ENCODE measurements at places on chromosomes 7 and 10.

- no peak for DNase-seq
Measured at GRCh38 chr7:38244516-38244915, 28.9 kb downstream of the TARP start.

DNA sequence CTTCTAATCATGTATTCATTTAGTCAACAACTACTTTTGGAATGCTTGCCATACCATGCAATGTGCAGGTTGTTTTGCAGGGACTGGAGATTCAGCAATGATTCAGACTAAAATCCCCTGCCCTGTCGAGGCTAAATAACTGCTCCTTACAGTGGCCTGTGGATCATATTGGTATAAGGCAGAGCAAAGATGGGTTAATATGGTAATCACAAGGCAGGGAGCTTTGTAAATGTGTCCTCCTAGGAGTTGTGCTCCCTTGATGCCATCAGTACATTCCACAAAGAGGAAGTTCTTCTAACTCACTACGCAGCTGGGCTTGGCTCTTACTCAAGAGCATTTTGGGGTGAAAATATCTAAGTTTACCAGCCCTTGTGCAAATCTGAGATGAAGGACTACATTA is 614 bp upstream of the IFIT2 start:
- peak; percentile 56 for DNase-seq

GRCh38 chr7:44215531-44215930 is 14.8 kb downstream of the YKT6 start:
- no peak for DNase-seq

GRCh38 chr7:74452748-74453321 is 871 bp upstream of the GTF2IRD1 start:
- DNase-seq = peak; percentile 53

DNA sequence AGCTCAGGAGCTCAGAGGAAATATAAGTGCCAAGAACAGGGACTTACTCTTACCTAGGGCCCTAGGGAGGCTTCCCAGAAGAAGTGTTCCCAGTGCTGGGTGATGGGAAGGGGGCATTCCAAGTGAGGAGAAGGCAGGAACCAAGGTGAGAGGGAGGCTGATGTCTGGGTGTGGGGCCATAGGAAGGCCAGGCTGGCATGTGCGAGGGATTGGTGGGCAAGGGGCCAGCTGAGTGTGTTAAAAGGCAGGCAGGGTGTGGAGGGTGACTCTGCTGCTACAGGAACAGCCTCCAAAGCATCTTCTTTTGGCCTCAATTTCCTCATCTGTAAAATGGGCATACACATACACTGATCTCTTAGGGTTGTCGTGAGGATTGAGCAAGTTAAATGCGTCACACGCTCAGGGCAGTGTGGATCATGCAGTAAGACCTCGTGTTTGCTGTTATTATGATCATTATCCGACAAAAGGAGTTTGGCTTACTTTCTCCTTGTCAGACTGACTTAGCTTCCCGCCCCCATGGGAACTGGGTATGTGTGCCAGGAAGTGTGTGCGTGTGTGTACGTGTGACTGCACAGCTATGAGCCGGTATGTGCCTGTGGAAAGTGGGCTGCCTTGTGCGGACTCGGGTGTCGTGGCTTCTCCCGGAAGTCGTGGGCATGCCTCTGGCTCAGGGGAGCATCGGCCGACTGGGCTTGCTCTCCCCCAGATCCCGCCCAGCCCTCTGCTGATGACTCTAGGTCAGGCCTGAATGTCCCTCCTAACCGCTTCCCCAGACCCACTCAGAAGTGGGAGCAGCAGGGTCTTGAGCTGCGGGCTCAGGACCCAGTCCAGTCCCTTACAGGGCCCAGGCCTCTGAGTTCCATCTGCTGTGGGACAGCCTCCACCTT is 59.6 kb downstream of the NEURL1 start:
- DNase-seq = no peak

DNA sequence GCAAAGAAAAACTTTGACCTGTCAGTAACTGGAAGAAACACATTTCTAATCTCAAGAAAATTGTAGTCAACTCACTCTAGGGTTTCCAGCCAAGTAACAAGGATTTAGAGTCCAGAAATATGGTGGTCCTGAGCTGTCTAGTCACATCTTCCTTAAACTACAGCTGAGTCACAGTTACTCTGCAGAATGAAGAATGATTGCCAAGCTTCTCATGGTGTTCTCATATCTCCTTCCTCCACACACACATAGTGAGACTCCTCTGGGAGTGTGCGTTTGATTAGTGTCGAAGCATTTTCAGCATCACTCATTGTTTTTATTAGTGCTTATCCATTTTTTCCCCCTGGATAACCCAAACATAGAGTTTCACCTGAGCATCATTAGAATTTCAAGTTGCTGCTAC is 93.1 kb upstream of the CXCL12 start:
- DNase-seq = peak; percentile 52

DNA sequence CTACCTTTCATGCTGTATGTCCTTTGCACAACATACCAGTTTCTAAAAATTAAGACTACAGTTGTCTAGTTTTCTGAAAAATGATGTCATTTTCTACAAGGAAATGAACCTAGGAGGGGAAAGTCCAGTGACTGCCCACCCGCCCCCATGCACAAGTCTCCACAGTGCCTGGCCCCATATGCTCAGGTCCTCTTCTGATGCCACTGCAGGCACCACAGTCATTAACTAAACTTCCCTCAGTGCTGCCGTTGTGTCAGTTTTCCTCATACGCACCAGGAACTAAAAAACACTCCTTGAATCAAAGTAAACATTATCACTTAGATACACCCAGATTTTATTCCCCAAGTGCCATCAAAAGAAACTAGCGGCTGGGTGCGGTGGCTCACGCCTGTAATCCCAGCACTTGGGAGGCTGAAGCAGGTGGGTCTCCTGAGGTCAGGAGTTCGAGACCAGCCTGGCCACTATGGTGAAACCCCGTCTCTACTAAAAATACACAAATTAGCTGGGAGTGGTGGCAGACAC is 6.9 kb upstream of the TNS3 start:
- DNase-seq = no peak

DNA sequence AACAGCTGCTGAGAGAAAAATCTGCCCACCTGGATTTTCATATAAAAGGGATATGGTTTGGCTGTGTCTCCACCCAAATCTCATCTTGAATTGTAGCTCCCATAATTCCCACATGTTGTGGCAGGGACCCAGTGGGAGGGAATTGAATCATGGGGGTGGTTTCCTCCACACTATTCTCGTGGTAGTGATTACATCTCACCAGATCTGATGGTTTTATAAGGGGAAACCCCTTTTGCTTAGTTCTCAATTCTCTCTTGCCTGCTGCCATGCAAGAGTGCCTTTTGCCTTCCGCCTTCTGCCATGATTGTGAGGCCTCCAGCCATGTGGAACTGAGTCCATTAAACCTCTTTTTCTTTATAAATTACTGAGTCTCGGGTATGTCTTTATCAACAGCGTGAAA is 20.8 kb upstream of the MKI67 start:
- no peak for DNase-seq

DNA sequence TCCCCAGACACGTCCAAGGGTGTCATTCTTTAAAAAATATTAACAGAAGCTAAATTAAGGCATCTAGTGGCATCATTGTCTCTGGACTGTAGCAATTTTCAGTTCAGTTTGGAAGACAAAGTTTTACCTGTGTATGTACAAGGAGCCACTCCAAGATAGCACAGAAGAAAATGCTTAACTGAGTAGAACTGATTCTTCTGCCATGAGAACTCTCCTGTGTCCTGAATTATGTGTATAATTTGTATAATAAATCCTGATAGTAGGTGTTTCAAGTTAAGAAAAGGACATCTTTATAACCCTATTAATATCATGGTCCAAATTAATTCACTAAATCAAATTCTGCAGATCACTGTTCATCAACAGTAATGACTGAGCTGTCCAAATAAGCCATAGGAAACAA is 1104.0 kb downstream of the XPNPEP1 start:
- DNase-seq = no peak

DNA sequence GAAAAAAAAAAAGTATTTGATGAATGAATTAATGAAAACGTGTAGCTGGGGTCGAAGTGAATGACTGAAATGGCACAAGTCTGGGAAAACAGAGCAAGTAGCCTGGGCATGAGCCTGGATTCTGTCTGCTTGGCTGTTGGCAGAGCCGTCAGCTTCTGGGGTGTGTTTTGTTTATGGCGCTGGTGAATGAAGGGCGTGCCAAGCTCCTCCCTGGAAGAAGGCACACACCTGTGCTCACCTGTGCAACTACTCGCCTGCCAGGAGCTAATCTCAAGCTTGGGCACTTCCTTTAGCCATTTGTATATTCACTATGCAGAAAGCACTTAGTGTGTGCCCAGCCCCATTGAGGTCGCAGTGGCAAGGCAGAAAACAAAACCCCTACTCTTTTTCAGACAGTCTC is 74.1 kb downstream of the GTF2IRD1 start:
- DNase-seq = no peak

GRCh38 chr10:88080213-88080612 is 216.8 kb downstream of the PTEN start:
- peak; percentile 63 for DNase-seq

DNA sequence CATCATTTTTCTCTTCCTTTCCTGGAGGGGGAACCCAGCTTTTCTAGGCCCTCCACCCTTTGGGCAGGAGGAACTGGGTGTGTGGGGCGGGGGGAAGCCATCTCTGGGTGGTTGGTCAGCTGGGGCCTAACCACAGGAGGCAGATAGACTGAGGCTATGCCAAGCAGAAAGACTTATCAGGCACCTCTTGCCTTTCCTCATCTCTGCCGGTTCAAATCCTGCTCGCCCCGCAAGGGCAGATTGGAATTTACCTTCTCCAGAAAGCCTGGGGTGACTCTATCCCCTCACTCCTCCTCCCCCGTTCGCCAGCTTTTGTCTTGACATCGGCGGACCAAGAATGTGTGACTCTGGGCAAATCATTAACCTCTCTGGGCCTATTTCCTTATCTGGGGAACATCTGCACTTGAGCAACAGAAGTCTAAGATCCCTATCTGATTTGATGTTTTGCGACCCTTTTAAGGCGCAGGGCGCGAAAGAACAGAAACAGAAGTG is 584 bp upstream of the GARS1 start:
- peak; percentile 45 for DNase-seq

DNA sequence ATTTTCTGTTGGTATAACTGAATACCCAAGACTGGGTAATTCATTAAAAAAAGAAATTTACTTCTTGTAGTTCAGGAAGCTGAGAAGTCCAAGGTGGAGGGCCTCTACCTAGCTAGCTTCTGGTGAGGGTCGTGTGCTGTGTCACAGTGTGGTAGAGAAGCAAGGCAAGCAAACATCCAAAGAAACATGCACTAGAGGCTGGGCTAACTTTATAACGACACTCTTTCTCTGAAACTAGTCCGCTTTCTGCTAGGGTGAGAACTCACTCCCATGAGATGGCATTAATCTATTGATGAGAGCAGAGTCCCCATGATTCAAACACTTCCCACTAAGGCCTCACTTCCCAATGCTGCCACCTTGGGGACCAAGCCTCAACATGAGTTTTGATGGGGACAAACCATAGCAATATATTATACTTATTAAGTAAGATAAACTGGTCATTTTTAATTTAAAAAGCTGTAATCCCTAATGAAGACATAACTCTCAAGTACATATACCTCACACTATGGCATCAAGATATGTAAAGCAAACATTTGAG is 50.8 kb downstream of the PHYHIPL start:
- no peak for DNase-seq

GRCh38 chr10:50554995-50555568 is 68.7 kb downstream of the SGMS1 start:
- DNase-seq = peak; percentile 60

GRCh38 chr7:149027611-149028345 is 527 bp downstream of the PDIA4 start:
- DNase-seq = peak; percentile 39

DNA sequence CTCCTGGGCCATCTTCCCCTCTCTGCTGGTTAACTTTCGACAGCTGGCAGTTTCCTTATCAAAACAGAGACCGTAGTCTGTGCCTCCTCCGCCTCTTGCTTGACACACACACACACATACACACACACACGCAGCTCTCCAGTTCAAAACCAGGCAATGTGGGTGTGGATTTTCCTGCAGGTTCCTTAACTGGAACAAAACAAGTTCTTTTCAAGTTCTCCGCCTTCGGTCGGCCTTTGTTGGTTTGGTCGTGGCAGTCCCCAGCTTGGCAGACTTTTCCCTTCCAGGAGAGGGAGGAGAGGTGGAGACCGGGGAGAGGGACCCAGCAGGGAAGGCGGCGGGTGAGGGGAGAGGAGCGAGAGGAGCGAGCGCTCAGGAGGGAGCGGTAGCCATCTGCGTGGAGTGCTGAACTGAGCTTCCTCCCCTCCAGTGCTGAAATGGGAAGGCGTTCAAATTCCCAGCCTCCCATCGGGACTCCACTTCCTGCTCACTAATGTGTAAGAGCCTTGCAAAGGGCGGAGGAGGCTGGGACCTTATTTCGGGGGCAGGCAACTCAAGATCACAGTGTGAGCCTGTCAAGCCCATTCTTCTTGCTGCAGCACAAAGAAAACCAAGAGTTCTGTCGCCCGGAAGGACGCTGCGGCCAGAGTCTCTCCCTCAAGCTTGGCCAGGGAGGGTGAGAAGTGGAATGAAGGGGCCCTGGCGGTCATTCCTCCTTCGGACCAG is 120.6 kb downstream of the PRPF18 start:
- peak; percentile 96 for DNase-seq

DNA sequence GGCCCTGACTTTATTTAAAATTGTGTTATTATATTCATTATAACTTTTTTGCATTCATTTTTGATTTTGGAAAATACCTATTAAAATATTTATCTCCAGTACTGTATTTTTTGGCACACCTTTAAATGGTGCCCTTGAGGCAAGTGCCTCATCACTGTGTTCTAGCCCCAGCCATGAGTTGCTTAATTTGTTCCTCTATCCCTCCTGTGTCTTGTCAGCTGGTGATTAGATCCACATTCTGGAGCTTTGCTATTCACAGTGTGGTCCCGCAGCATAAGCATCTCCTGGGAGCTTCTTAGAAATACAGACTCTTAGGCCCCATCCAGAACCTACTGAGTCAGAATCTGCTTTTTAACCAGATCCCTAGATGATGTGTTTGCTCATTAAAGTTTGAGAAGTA is 19.8 kb downstream of the AGK start:
- DNase-seq = no peak

- DNase-seq = peak; percentile 77
Measured at GRCh38 chr10:31754803-31755624, 173.6 kb downstream of the ARHGAP12 start.

DNA sequence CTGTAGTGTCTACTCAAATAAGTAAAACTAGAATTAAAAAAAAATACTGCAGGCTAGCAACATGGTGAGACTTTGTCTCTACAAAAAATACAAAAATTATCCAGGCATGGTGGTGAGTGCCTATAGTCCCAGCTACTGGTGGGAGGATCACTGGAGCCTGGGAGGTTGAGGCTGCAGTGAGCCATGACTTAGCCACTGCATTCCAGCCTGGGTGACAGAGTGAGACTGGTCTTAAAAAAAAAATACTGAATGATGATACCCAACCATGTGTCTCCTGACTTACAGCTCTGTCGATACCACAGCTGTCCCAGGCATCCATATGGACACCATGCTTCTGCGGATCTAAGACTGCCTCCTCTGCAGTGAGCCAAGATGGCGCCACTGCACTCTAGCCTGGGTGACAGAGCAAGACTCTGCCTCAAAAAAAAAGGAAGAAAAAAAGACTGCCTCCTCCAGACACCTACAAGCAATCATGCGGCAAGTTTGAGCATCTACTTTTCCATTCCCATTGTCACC is 7.9 kb upstream of the FRAT1 start:
- DNase-seq = no peak
